ENCODE measurements at places on chromosomes 4 and X.

DNA sequence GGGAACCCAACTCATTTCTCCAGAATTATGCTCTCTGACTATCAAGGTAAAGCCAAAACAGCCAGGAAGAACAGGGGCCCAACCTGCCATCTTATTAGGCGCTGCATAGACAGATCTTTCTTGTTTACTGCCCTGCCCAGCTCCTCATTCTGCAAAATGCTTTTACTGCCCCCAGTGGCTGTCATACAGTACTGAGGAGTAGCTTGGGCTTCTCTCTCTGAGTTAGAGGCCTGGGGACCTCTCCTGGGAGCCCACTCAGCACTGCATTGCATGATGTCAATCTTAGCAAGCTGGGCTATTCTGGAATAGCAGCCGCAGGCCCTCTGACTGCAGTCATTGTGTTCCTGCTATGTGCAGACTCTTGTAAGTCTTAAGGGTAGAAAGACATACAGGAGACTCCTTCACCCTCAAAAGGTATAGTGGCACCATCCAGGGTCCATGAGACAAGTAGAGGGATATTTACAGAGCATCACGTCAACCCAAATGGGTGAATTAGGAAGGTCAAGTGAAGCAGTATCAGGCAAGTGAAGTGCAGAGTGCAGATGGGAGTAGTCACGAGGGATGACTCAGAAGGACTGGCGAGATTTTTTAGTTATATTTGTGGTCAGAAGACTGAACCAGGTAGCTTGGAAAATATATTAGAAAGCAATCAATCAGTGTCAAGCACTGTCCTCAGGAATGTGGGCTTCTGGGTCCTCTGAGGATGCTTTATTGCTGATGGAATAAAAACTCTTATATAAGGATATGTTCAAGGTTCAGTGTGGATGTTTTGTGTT, 294.1 kb upstream of the SFRP2 start:
- DNase-seq, result no peak

DNA sequence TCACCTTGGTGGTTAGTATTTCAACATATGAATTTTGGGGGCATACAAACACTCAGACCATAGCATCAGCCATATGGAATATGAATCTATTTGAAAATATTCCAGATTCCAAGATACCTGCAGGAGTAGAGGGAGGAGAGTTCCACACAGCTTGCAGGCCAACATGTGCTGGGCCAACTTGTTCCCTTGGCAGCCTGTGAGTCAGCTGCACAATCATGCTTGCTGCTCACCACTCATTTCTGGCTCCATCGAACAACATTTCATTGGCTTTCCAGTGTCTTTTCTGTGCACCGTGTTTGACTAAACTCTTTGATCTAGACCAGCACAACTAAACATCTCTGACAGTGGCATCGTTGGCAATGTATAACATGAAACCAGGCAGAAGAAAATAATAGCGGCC, 282.5 kb upstream of the RASGEF1B start:
- DNase-seq, result no peak

DNA sequence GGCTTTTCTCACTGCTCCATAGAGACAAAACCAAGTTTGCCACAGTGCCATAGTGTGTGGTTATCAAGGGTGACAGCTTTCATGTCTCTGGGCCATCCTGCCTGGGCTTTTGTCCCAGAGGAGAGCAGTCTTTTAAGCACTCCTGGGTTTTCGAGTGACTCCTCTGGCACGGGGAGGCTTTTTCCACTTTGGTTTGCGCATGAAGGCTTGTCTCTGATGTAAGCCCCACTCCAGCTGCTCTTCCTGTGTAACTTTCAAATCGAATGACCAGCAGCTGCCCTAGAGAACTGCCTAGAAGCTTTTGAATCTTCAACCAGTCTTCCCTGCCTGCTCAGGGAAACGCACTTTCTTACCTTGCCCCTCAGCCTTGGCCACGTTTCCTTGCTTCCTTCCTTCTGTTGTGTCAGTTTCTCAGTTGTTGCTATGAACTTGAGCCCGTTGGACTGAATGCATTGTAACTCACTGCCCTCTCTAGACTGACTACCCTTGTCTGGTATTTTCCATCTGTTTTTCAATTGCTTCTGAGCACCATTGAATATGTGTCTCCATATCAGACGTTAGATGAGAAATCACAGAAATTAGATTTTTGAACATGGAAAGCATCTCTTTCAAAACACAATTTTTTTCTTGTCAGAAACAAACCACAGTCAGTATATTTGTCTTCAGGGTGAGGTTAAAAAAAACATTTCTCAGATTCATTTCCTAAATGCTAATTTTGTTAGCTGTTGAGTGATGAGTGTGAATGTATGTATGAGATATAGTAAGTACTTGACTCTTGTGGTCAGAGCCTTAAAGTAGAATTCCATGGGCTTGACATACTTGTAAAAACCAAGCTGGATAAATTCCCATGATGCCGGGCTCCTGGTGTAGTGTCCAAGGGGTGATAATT, 45.3 kb downstream of the SLC9A6 start:
- peak; percentile 76 for DNase-seq

DNA sequence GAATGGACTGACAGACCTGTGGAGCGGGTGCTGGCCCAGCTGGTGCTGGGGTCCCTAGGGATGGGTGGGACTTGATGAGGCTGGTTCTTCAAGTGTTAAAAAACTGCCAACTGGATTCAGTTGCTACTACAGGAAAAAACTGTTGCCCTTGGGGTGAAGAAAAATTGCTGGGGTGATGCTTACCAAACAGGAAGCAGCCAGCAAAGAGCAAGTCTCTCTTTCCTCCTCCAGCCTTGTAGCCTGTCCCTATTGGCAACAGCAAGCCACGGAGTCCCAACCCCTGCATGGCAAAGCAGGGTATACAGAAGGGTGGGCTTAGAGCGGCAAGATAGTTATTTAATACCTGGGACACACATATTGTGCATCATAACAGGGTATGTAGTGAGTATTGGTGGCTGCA, 60.1 kb upstream of the ATP8A1 start:
- no peak for DNase-seq

GRCh38 chr4:133997436-133997835, 204.2 kb downstream of the PABPC4L start:
- peak; percentile 6 for DNase-seq

DNA sequence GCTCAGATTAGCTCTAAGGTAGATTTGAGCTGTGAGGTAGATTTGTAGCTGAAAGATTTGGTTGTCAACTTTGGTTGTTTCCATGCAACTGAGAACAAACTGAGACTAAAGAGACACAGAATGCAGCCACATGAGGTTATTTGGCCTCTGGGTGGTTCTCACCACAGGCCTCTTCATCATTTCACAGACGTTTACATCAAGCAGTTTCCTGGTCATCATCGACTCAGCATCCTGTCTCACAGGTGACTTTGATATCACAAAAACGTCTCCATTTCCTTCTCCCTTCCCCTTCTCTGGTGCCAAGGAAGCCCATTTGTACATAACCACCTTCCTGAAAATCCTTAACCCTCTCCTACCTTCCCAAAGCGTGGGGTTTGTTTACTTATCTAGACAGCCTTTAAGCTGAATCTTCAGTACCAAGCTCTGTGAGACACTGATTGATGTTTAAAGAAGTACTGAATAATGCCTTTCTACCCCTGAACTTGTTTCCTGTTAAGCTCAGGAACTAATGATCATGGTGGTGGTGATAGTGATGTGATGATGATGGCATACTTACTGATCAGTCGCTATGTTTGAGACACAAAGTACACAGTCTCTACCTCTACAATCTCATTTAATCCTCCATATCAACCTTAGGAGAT, 81.9 kb downstream of the FAM114A1 start:
- DNase-seq, result peak; percentile 70

DNA sequence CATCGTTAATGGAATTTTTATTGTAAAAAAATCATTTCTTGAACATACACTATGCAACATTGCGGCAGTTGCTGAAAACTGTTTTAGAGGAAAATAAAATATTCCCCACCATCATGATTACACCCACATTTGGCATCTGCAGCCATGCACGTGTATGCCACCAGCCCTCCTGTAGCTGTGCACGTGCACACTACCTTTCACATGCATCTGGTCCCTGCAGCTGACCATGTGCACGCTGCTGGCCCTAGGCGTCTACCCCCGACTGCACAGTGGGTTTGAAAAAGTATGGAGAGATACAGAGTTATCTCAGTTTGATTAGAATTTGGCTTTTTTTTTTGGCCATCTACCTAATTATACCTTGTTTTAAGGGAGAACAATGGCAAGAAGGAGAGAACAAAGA, 569.8 kb upstream of the IGFBP7 start:
- no peak for DNase-seq

GRCh38 chr4:89823416-89823815, 13.5 kb downstream of the SNCA start:
- peak; percentile 11 for DNase-seq

DNA sequence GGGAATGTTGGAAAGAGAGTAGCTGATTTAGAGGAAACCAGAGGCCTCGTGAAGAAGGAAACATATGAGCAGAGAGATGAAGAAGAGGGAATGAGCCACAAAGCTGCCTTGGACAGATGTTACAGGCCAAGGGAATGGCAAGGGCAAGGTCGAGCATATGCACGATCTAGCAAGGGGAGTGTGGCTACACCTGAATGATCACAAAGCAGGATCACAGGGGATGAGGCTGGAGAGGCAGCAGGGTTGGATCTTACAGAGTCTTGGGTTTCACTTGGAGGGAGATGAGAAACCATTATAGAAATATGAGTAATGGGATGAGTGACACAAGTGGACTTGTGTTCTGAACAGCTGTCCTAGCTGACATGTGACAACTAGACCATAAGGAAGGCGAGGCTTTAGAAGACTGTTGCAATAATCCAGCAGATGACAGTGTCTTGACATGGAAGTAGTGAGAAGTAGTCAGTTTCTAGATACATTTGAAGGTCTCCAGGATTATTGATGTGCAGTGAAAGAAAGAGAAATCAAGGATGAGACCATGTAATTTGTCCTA, 58.7 kb downstream of the RASGEF1B start:
- no peak for DNase-seq

DNA sequence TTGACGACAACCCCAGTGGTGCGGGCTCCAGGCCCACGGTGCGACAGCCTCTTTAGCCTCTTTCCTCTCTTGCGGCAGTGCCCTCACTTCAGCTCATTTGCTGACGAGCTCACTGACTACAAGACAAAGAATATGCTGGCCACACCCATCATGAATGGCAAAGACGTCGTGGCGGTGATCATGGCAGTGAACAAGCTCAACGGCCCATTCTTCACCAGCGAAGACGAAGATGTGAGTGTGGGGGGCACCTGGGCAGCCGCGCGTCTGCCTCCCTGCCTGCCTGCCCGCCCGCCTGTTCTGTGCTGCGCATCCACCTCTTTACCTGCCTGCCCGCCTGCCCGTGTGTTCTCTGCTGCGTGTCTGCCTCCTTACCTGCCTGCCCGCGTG, 9.2 kb downstream of the PDE6B start:
- no peak for DNase-seq

GRCh38 chrX:10875995-10876394, 235.1 kb upstream of the HCCS start:
- DNase-seq, result no peak

- DNase-seq, result peak; percentile 42
Observed at GRCh38 chrX:25015486-25016360, at the start of gene ARX. TSS of gene ARX (minus strand) at chrX:25015965. CDS start at chrX:25015737, 228 bp downstream.

DNA sequence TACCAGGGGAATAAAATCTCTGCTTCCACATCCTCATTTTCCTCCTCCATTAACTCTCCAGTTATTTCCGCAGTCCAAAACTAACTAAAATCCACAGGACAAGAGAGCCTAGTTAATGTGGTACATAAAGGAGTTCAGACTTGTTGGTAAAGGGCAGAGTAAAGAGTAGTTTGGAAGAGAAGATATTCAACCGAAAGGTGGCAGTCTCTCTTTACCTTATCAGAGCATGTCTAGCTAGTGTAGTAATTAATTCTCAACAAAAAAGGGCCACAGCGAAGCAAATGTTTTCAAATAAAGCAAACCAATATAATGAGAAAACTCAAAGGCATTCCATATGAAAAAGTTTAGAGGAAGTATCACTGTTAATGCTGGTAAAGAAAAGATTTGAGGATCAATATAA, 286.5 kb downstream of the GLUD2 start:
- DNase-seq, result no peak

GRCh38 chrX:55342533-55343501, 78.1 kb upstream of the PAGE3 start:
- DNase-seq, result no peak

DNA sequence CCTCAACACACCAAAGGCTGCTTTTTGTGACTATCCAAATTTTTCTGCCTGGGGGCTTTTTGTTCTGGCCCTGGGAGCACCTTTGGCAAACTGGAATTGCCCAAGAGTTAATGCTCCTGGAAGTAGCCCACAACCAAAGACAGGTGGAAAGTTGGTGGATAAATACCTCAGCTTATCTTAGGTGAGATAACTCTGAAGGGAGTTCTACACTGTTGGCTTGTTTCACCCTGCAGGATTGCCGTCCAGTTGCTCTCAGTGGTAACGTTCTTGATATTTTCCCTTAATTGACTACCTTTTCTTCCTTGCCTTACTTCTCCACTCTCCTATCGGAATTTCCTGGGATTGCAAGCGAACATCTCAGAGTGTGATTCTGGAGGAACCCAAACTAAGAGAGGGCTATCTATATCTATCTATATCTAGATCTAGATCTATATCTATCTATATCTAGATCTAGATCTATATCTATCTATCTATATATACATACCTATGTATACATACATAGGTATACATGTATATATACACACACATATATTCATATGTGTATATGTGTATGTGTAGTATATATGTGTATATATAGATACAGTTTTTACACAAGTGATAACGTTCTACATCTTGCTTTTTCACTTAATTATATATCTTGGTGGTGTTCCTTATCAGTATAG, 82.6 kb upstream of the DHX15 start:
- DNase-seq, result no peak

GRCh38 chrX:75784680-75785491, at the start of gene MAGEE2:
TSS of gene MAGEE2 (minus strand) at chrX:75785254. CDS start at chrX:75785051, 203 bp downstream.
- no peak for DNase-seq
